ENCODE measurements at places on chromosomes 3 and 15.

- DNase-seq = no peak
Measured at GRCh38 chr3:157077565-157077991, 82.4 kb downstream of the CCNL1 start.

- no peak for DNase-seq
Measured at GRCh38 chr15:40892447-40893012, 1.7 kb upstream of the VPS18 start.

DNA sequence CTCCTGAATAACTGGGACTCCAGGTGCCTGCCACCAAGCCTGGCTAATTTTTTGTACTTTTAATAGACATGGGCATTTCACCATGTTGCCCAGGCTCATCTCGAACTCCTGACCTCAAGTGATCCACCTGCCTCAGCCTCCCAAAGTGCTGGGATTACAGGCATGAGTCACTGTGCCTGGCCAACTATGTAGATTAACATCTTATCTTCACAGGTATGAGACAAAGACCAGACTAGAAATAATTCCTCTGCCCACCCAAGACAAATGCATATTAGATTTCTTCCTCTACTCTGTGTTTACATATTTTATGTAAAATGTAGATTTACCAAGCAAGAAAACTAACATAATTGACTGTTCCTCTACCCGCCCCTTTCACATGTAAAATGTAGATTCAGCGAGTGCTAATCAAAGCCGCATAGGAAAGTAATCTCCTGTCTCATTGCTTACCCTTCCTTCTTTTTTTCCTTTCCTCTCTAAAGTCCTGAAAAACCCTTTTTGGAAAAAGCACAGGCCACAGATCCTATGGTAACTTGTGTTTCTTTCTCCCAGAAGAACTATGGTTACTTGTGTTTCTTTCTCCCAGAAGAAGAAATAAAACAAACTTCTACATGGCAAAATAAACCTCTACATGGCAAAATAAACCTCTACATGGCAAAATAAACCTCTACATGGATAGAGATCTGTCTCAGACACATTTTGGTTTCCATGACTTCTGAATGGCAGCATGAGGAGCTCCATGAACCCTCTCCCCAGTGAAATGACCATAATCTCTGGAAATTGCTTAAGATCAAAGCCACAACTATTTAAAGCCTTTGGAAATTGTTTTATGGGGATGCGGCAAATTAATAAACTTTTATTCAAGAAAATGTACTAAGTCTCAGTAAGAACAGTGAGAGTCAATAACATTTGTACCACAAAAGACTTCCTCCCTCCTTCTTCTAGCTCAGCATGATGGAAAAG lies 9.1 kb upstream of the ABHD2 start:
- no peak for DNase-seq

DNA sequence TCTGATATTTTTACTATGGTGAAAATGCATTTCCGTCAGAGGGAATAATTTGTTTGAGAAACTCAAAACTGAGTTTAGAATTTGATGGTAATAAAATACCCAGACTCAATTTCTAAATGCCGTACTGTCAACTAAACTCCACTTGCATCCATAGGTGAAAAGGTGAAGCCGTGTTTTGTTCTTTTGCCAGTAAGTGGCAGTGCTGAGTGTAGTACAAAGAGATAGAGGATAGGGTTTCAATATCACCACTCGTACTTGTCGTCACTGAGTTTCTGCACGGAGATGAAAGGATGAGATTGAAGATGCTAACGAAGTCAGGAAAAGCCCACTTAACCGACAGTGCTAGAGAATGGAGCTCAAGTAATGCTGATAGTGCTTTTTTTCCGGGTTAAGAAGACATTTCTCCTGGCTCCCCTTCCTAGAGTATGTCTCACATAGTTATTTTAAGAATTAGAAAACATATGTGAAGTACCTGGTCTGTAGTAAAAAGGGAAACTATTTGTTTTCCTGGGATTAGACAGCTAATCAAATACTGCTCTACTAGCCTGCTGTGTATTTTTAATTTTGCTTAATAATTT lies 345.1 kb downstream of the IL5RA start:
- DNase-seq = no peak

DNA sequence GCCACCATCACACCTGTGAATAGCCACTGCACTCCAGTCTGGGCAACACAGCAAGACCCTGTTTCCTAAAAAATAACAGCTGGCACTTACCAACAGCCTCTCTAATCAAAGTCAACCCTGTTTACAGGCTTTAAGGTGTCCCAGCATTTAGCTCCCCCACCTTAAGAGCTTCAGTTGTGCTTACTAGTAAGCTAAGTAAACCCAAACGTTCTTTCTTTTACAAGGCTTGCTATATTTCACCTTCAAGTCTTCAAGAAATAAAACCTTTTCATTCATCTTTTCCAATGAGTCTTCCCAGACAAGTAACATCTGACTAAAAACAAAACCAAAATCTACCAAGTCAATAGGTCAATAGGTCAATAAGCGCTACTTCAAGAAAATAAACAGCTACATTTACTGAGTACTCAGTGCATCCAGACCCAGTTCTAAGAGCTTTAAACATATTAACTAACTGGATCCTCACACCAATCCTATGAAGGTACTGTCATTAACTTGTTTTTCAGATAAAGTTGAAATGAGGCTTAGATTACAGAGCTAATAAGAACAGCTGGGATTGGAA lies 62.4 kb downstream of the PBRM1 start:
- DNase-seq = no peak

DNA sequence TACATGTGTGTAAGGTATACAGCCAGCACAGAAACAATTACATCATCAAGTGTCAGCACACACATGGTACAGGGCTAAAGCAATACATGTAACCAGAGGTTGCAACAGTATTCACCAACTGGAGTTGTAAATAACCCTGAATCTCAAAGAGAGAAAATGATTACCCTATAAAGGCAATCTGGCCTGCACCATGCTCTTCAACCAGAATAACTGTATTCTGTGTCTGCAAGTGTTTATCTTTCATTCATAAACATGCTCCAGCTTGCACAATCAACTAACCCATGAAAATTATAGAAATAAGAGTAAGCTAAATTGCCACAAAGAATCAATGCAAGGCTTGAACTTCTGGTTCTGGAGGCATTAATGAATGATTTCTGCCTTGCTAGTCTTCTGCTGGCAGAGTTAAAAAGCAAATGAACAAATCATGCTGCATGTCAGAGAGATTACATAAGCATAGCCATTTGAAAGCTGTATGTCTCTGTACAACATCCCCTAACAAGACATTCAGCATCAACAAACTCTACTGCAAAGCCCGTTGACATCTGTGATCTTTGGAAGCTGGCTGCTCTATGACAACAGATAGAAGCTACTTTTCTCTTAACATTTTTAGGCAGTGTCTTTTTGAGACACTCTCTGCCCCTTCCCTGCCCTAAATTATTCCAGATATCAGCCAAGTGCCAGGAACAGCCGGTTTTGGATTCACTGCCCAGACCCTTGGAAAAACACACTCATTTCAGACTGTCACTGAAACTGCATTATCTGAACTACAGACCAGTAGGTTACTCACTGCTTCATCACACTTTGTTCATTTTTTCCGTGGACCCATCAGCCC lies 871.0 kb downstream of the OTOL1 start:
- no peak for DNase-seq

GRCh38 chr3:66452303-66453011 lies 48.4 kb downstream of the LRIG1 start:
- no peak for DNase-seq

GRCh38 chr15:36914960-36915808 lies 185.2 kb downstream of the MEIS2 start:
- DNase-seq = no peak

DNA sequence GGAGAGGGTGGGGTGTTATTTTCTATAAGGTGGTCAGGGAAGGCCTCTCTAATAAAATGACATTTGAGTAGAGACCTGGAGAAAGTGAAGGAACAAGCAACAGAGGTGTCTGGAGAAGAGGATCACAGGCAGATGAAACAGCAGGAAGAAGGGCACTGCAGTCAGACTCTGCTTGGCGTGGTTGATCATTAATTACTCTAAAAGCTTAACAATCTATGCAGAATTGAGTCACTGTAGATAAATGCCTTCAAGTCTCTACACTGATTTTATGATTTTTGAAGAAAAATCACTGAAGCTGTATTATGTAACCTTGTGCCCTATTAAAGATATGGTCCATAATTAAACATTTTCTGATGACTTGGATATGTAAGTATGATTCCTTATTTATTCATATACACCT lies 114.2 kb downstream of the TNIK start:
- no peak for DNase-seq

GRCh38 chr15:92118162-92118935 lies 264.8 kb downstream of the SLCO3A1 start:
- DNase-seq = no peak

DNA sequence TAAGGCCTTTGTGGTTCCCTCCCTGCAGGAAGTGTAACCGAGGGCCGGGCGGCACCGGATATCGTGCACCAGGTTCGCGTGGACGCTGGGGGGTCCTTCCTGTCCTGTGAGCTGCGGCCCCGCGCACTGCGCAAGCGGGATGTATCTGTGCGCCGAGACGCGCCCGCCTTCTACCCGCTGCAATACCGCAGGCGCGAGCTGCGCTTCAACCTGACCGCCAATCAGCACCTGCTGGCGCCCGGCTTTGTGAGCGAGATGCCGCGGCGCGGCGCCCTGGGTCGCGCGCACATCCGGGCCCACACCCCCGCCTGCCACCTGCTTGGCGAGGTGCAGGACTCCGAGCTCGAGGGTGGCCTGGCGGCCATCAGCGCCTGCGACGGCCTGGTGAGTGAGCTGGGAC lies 35.9 kb downstream of the SAXO2 start:
- DNase-seq = no peak

DNA sequence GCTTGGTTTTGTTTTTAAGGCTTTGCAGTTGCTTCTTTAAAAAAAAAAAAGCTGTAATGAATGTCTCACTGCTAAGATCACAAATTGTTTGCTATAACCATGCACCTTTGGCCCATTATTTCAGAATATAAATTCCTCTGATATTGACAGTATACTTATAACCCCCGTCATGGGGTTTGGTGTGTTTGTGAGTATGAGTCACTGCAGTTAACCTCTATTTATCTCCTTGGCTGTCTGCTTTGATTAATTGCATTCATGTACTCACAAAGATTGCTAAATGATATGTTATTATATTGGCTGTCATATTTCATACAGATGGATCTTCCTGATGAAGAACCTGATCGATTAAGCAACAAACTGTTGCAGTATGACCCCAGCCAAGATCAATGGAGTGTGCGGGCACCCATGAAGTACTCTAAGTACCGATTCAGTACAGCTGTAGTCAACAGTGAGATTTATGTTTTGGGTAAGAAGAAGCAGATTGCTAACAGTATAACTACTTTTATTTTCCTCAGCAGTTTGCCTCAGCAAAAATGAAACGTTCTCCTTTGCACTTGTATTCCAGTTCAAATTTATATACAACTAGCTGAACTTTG lies 14.9 kb downstream of the KBTBD12 start:
- DNase-seq = no peak

DNA sequence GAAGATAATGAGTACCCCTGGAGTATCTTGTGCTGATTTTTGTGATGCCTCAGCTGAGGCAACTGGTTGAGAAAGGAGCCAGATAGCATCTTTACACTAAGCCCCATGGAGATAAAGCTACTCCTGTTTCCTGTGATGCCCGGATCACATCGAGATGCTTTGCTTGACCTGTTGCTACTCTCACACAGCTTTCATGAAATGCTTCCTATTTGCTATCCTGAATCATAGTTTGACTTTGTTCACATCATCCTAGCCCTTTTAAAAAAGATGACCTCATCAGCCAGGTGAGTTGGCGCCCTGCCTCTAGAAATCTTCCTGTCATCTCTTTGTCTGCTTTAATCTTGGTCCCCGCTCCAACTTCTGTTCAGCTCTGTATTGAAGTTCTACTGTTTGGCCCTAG lies 409.6 kb upstream of the TBL1XR1 start:
- no peak for DNase-seq

GRCh38 chr3:16496008-16496407 lies 17.5 kb downstream of the RFTN1 start:
- DNase-seq = no peak

DNA sequence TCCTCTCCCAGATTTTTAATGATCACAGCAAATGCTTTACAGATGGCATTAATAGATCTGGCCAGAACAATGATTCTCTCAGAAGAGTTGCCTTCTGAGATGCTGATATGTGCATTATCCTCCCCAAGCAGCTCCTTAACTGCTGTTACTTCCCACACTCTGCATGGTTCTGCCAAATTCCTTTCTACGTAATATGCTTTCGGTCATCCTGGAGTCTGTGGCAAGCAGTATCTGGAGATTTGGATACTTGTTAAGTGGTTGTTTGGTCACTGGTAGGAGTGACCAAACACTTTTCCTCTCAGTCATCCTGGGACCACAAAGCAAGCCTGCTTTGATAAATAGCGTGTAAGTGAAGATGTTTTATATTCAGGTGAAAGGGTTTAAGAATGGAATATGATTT lies 71.1 kb upstream of the CCNL1 start:
- no peak for DNase-seq

- no peak for DNase-seq
Measured at GRCh38 chr15:90790057-90790456, 72.9 kb downstream of the BLM start.

- DNase-seq = no peak
Measured at GRCh38 chr3:5651351-5651750, 463.8 kb downstream of the EDEM1 start.

DNA sequence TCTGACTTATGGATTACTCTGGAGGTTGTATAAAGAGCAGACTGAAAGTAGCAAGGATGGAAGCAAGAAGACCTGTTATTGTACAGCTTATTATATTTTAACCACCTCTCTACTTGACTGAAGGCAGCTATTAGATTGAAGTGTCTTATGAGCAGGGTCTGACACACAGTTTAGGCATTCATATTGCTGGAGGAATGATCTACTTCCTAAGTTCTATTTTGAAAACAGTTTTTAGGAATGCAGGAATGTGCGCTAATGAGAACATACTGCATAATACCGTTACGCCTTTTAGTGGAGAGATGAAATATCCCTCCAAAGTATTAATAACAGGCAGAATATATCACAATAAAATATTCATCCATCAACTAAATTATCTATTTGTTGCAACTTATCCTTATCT lies 193.3 kb downstream of the ISL2 start:
- DNase-seq = no peak

DNA sequence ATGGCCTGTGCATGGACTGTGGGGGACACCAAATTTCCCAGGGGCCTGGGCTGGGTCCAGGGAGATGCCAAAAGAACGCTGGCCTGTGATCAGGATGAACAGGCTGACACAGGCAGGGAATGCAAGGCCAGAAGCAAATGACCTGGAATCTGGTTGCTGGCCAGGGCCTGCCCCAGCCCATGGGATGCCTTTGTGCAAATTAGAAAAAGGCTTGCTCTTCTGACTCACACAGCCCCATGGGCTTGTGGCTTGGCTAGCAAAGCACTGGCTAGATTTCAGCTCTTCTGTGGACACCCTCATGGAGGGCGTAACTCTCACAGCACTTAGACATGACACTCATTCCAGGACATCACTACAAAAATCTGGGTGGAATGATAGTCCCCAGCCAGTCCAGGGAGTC lies 356.0 kb downstream of the SHQ1 start:
- peak; percentile 72 for DNase-seq

Measured in SJSA1 (cell line).